HT1080 (cell line): ENCODE measurements at places on chromosomes 12 and 14. TPM values are rescaled to one million over a fixed set of nuclear protein-coding genes. Genes with fewer than 3 reads are reported as not detected.

- peak; percentile 37 for DNase-seq
Observed at GRCh38 chr14:69985463-69985862, 106.2 kb downstream of the SMOC1 start.

GRCh38 chr12:75921622-75922289, 109.8 kb downstream of the PHLDA1 start:
- no peak for DNase-seq

CAND1 gene
- 100 and 123 TPM in 2 replicates for total RNA-seq

CLEC4E gene
- not detected in 2 replicates for total RNA-seq

DNA sequence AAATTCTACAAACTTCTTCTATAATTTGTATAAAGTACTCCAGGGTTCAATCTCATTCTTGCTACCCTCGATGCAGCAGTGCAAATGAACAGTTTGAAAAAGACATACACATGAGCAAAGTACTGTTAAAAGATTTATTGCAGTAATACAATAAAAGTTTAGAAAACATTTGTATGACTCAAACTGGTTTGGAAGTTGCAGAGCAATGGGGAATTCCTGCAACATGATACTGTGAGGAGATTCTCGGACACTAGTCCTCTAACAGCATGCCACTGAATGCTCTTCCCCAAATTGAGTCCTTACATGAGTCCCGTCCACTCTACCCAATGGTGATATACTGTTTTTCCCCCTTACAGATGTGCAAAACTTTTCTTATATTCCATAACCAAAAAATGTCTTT, 45.4 kb downstream of the ATG14 start:
- DNase-seq: no peak

ACVRL1 gene
- total RNA-seq: 0.87 and 1.0 TPM in 2 replicates
